Esophagus muscularis mucosa (tissue), 4 donors: ENCODE measurements at places on chromosomes 7 and 10. TPM values are rescaled to one million over a fixed set of nuclear protein-coding genes. Genes with fewer than 3 reads are reported as not detected.

The ANKRD61 gene
- not detected for total RNA-seq

The OPN4 gene
- not detected for total RNA-seq

The SLC26A3 gene
- 12.0 TPM for total RNA-seq

The HYAL4 gene
- not detected for total RNA-seq

The IQUB gene
- 5.6 TPM for total RNA-seq

The FAM180A gene
- 0.83 TPM for total RNA-seq

The CRCP gene
- 51.7 TPM for total RNA-seq

The WDR86 gene
- total RNA-seq, result 5.4 TPM

The UCN3 gene
- not detected for total RNA-seq

DNA sequence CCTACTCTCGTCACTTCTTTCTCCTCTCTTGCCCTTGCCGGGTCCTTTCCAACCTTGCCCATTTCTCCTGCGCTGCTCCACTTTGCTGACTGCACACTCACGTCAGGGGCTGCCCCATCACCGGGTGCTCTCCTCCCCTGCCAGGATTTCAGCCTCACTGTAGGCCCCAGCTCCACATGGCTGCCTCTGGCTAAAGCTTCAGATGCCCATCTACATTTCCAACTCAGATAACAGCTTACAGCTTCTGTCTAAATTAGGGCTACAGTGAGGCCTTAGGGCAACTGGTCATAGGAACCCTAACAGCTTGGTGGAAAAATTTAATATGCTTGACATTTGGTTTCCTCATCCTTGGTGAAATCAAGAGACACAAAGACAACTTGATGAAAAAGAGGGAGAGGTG is 25.9 kb downstream of the C10orf120 start:
- no peak for DNase-seq

- DNase-seq, result no peak
Measured at GRCh38 chr10:12510501-12510941, 161.2 kb downstream of the CAMK1D start.

GRCh38 chr10:64896582-64896981 is 1375.4 kb downstream of the REEP3 start:
- no peak for DNase-seq

GRCh38 chr10:34151481-34151880 is 663.6 kb downstream of the PARD3 start:
- no peak for DNase-seq

GRCh38 chr10:96789571-96790108 is 42.5 kb upstream of the LCOR start:
- no peak for DNase-seq
